8988T (cell line): ENCODE measurements at places on chromosomes 6 and 20.

DNA sequence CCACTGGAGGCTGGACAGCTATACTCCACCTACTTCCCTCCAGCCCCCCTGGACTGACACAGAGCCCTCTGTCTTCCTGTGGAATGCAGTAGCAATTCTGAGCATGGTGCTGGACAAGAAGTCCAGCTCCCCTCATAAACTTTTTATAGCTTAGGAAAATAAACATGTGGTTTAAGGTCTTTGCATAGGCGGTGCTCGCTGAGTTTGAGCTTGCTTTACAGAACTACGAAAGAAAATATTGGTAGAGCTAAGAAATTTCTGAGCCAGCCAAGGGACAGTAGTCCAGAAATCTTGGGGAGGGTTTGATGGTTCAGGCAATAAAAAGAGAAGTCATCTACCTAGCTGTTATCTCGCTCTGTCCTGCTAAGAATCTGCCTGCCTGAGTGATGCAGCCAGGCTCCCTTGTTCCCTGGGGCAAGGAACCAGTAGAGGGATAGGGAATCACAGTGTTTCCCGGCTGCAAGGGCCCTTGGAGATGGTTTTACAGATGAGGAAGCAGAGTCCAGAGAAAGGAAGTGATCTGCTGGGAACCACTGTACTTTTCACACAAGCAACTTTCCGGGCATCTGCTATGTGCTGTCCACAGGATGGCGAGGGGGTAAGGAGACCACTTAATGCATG lies 343.4 kb downstream of the CDC5L start:
- no peak for DNase-seq

- peak; percentile 34 for DNase-seq
These were observed 308.9 kb upstream of the JAG1 start for GRCh38 chr20:10982692-10983091.

DNA sequence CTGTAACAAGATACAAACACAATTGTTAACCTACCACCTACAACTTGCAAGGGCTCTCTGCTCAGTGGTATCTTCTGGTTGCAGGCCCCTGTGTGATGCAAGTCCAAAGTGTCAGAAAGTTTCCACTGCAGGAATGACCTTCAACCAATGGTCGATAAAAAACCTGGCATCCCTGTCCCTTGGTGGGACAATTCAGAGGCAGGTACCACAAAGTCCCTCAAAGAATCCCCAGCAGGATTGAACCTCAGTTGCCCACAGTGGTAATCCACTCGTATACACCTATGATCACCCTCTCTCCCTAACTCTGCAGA lies 15.9 kb downstream of the GLO1 start:
- no peak for DNase-seq

- DNase-seq: no peak
These were observed 171.9 kb upstream of the JARID2 start for GRCh38 chr6:15073883-15074465.

DNA sequence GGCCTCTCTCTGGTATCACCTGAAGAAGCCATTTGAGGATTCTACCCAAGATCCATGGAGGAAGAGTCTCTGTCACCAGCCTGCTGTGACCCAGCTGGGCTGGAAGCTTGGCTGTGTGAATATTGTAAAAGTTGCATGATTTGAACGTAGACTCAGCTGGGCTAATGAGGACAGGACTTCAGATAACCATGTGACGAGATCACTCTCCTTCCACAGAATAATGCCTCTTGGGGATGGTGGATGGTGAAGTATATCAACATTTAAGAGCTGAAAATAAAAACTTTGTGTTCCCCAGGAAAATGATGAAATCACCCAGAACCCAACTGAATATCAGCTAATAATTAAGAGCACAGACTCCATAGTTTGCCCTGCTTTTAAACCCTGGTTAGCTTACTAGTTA lies 427.9 kb downstream of the CD83 start:
- no peak for DNase-seq

DNA sequence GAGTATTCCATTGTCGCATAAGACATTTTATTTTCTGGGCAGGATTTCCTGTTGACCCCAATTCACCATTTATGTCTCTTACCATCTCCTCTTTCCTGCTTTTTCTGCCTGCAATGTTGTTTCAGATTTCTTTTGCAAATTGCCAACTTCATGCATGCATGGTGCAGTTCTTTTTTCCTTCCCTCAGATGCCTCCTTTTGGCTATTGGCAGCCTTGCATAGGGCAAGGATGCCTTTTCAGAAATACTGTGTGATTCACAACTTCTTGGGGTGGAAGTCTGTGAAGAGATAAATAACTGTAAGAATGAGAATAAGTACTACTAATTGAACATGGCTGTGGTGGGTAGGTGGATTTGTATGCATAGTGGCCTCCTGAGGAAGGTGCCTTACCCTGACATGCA lies 116.7 kb downstream of the SOX4 start:
- no peak for DNase-seq

DNA sequence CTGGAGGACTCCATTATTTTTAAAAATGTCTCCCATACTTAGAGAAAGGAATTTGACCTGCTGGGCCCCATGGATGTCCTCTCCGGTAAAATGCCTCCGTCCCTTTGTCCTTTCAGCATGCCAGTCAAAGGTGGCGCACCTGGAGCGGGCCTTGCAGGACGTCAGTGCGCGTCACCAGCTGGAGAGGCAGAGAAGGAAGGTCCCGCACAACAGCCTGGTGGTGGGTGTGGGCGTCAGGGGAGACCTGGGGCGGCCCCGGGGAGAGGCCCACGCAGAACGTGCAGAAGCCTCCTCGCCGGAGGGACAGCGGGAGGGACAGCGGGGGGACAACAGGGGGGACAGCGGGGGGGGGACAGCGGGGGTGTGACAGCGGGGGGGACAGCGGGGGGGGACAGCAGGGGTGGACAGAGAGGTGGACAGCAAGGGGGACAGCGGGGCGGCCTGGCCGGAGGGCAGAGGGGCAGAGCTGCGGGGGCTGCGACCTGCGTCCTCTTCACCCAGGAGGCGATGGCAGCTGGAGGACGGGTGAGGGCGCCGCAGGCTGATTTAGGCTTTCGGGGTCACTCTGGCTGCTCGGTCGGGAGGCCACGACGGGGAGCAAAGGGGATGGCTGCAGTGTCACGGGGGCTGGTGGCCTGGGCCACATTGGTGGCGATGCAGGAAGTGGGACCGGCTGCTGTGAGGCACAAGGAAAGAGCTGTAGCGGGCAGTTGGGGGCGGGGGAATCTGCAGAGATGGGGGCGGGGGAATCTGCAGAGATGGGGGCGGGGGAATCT lies 859 bp upstream of the KIF25 start:
- DNase-seq: no peak

GRCh38 chr6:156897907-156898531 lies 120.8 kb downstream of the ARID1B start:
- DNase-seq: no peak

DNA sequence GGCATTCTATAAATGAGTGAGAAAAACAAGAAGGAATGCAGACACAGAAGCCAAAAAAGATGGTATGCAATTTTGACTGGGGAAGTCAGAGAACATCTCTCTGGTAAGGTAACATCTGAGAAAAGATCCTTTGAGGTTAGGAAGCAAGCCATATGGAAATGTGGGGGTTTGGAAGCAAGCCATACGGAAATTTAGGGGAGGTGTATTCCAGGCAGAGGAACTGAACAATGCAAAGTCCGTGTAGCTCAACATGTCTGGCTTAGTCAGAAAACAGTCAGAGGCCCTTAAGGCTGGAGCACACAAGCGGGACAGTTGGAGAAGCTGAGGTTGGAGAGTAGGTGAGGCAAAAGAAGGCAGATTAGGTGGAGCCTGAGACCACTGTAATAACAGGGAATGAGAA lies 35.3 kb downstream of the RALGAPA2 start:
- no peak for DNase-seq

DNA sequence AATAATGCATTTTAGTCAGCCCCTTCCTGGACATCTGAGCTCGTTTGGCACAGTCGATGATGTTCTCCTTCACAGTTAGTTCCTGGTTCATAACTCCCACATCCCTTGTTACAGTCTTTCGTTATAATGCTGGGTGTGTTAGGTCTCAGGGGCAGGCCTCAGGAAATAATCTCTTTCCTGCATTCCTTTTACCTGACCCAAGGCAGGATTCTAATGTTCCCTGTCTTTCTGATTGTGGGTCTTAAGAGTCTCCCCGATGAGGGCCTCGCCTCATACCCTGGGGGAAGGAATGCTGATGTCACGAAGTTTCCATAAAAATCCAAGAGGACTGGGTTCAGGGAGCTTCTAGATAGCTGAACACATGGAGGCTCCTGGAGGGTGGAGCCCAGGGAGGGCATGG lies 104.0 kb upstream of the CARMIL1 start:
- DNase-seq: no peak

GRCh38 chr20:63093966-63094766 lies 87.4 kb upstream of the BHLHE23 start:
- DNase-seq: no peak

GRCh38 chr6:52643158-52643557 lies 27.8 kb upstream of the TMEM14A start:
- no peak for DNase-seq

DNA sequence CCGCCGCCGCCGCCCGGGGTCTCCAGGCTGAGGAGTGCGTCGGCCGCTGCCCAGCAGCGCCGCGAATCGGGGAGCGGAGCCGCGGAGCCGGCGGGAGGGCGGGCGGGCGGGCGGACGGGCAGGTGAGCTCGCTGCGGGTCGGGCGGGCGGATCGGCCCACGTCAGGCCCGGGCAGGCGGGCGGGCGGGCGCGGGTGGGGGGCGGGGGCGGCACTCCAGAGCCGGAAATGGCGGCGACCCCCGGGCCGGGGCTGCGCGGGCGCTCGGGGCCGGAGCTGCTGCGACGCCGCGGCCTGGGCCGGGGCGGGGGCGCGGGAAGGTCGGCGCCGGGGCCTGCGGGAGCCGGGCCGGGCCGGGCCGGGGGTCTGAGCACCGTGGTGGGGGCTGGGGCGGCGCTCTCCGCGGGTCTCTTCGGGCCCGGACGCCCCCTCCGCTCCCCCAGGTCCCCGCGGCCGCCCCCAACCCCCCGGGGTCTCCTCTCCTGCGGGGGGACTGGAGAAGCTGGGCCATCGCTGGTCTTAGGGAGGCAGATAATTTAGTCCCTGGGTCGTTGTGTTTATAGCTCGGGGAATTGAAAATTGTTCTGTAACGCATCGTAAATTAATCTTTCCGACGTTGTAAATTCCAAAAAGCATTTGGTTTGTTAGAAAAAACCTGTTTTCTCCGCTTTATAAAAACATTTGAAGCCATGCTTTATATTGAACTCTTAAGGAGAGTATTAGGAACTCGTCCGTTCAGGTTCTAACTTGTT lies 451 bp downstream of the DNAJC5 start:
- peak; percentile 31 for DNase-seq

DNA sequence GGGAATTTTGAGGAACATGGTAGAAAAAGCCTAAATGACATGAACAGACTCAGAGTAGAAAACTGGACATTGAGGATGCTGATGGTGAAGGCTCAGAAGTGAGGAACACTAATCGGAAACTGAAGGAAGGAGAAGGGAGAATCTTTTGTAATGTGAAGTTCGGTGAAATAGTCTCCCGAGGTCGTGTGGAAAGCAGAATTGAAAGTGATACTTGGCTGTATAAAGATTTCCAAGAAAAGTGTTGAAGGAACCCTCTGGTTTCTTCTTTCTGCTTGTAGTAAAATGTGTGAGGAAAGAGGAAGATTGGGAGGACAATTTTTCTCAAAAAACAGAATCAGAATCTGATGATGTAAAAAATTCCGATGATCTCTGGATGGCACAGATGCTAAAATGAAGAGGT lies 115.4 kb downstream of the LAMP5 start:
- DNase-seq: no peak

DNA sequence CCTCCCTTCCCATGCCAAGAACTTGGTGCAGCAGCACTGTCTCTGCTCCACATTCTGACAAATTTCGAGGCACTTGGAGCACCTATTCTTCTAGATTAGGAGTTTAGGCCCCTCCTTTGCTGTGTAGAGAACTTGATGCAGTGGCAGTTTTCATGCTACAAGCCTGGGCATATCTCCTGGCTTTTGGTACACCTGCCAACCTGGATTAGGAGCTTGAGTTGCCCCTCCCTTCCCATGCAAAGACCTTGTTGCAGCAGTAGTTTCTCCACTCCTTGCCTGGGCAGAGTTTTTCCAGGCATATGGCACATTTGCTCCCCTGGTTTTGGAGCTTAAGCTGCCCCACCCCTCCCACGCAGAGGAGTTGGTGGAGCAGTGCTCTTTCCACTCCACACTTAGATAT lies 956.1 kb downstream of the EYS start:
- no peak for DNase-seq

GRCh38 chr6:81298751-81299150 lies 453.7 kb downstream of the TENT5A start:
- no peak for DNase-seq

DNA sequence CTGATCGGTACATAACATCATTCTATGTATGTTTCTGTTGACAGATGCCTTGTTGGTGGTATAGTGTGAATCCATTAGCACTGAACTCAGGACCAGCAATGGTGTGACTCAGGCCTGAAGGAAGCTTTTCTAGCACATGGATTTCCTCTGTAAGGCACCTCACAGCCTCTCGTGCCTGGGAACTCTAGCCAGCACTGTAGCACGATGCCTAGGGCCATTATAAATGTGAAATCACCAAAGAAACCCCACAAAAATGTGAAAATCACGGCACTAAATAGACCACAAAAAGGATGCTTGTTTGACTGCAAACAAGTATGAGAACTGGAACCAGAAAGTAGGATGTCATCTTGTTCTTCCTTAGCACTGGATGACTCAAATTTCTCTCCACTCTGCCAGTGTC lies 63.7 kb upstream of the NKX2-2 start:
- DNase-seq: no peak

DNA sequence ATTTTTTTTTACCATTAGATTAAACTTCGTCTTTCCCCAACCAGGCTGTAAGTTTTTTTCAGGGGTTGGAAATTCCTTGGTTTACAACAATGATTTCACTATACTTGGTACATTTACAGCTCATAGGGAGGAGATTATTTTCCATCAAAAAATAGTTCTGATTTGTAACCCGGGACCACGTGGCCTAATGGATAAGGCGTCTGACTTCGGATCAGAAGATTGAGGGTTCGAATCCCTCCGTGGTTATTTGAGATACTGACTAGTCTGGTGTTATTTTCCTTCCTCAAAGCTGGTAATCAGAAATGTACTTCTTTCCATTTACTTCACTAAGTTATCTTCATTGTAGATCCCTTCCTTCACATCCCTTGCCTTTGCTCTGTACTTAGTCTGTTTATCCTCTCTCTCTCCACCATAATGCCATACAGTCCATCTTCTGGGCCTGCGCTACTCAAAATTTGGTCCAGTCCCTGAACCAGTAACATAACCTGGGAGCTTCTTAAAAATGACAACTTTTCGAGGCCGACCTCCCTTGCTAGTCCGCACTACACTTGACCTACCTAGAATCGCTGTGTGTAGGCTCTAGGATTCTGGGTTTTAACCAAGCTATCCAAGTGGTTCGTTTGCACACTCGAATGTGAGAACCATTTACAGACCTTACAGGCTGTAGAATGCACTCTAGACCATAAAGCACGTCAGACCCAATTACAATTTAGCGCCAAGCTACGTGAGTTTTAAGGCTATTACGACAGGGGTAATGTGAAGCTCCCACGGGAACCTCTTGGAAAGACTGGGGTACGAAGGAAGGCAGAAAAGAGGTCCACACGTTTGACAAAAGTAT lies 42.1 kb upstream of the BTN3A2 start:
- no peak for DNase-seq
